ENCODE measurements at places on chromosomes 1 and 21.
A peak's percentile ranks its signal among the peaks of the same experiment; 100 is the strongest.

- DNase-seq = no peak
Measured at GRCh38 chr1:231803353-231803752, 176.8 kb downstream of the DISC1 start.

GRCh38 chr1:15736038-15736891 lies at the start of gene SLC25A34:
Gene SLC25A34, plus strand, starts transcription at chr1:15736258. Its CDS starts 228 bp downstream, at chr1:15736486.
- DNase-seq = no peak

- DNase-seq = no peak
Measured at GRCh38 chr21:23858878-23859277, 1748.4 kb downstream of the MRPL39 start.

GRCh38 chr1:32266921-32267591 lies 16.0 kb downstream of the LCK start:
- no peak for DNase-seq

DNA sequence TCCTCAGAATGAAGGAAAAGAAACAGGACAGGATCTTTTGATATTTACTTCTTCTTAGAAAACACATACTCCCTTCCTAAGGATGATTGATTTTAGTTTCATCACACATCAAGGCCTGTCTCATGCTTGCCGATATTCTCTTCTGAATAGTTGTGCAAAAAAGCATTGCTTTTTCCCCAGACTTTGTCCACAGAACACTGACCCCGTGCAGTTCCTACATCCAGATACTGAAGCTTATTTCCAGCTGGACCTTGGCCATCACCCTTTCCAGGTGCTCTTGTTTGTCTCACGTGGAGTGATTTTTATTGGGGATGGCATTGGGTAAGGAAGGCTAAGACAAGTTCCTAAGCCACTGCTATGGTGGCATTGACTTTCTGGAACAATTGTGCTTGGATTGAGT lies 197.3 kb upstream of the HOOK1 start:
- DNase-seq = no peak

DNA sequence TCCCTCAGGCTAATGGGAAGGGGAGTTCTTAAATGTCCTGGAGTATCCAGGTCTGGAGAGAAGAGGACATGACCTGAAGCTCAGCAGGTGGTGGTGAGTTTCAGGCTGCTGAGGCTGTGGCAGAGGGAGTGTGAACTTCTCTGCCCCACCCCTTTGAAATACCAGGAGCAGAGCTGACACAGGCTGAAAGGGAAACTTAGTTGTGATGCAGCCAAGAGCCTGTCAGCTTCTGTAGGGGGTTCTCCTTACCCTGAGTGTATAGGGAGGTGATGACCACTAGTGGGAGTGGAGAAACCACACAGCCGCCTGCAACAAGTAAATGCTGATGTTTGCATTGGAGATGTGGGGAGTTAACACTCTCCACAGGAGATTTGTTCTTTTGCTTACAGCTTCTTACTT lies 152.3 kb downstream of the FCRL5 start:
- peak; percentile 6 for DNase-seq

DNA sequence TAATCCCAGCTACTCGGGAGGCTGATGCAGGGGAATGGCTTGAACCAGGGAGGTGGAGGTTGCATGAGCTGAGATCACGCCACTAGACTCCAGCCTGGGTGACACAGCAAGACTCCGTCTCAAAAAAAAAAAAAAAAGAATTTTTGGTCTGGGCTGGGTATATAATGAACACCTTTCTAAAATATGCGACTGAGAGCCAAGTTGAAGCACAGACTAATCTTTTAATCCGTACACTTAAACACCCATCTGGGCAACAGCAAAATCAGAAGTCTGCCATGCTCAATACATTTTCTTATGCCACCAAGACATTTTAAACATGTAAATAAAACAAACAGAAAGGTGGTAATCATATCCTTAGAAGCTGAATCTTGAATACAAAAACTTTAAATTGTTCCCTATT lies 31.6 kb upstream of the ABCB10 start:
- no peak for DNase-seq

DNA sequence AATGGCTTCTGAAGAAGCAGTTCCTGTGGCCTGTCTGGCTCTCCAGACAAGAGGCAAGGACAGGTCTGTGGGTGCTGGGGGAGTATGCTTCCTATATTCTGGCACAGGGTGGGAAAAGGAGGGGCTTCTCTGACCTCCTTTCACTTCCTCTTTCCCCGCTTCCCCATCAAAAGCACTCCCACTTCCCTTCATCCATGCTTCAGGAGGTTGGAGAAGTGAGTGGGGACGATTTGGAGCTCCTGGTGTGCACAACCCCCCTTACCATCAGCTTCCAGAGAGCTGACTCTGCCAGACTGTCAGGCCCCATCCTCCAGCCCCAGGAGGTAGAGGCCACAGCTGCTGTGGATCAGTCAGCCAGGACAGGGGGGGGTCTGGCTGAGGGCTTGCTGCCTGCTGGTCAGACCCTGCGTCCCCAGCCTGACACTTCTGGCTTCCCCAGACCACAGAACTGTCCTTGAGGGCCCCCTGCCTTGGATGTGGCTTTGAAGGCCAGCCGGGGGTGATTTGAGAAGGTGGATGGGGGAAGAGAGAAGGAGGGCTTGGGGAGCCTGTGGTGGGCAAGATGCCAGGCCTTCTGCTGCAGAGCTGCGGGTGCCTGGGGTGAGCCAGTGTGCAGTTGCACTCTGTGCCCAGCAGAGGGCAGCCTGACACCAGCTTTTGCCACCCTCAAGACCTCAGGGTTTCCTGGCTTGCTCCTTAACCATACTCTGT lies 21.5 kb upstream of the TMEM222 start:
- peak; percentile 81 for DNase-seq

DNA sequence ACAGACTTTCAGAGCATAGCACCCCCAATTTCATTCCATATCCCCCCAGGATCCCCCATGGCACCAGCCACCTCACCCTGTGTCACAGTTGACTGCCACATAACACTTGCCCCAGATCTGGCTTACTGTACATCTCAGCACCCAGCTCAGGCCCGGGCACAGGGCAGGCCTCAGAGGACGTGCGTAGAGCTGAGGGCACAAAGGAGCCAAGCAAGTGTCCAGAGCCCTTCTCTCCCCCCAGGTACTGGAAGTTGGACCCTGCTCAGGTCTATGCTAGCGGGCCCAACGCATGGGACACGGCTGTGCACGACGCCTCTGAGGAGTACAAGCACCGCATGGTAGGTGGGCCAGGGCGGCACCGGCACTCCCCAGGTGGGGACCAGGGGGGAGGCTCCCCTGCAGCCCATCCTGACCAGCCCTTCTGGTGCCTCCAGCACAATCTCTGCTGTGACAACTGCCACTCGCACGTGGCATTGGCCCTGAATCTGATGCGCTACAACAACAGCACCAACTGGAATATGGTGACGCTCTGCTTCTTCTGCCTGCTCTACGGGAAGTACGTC lies 8.0 kb upstream of the SYTL1 start:
- DNase-seq = no peak

GRCh38 chr21:46227811-46228344 lies 696 bp downstream of the LSS start:
- DNase-seq = no peak

GRCh38 chr1:181314010-181314409 lies 169.3 kb upstream of the CACNA1E start:
- no peak for DNase-seq

DNA sequence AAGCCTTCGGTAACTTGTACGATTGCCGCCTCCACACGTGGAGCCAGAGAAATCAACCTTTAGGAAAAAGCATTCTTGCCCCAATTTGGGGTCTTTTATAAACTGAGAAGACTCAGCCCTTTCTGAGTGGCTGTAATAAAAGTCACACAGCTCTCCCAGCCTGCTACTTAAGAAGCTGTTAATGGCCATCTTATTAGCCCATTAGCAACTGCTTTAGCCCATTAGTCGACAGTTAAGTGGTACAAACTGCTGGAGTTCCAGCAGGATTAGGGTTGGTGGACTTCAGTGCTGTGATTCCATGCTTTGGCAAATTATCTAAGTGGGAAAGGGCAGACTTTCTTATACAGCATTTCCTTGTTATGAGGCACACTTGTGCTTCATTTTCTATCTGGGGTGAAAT lies 461.3 kb downstream of the RPS6KC1 start:
- DNase-seq = no peak

DNA sequence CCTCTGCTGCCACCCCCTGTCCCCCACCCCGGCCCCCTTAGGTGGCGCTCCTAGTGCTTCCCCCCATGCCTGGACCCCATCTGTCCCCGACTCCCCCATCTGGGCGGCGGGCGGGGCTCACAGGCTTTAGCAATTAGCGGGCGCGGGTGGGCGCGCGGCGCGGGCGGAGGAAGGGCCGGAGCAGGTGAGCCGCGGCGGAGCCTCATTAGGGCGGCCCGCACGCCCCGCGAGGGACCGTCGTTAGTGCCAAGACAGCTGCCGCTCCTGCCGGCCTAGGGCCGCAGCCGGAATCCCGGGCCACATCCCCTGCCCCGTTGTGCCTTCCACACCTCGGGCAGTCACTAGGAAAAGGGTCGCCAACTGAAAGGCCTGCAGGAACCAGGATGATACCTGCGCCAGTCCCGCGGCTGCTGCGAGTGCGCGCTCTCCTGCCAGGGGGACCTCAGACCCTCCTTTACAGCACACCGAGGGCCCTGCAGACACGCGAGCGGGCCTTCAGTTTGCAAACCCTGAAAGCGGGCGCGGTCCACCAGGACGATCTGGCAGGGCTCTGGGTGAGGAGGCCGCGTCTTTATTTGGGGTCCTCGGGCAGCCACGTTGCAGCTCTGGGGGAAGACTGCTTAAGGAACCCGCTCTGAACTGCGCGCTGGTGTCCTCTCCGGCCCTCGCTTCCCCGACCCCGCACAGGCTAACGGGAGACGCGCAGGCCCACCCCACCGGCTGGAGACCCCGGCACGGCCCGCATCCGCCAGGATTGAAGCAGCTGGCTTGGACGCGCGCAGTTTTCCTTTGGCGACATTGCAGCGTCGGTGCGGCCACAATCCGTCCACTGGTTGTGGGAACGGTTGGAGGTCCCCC lies 7.6 kb downstream of the OLIG2 start:
- DNase-seq = no peak

DNA sequence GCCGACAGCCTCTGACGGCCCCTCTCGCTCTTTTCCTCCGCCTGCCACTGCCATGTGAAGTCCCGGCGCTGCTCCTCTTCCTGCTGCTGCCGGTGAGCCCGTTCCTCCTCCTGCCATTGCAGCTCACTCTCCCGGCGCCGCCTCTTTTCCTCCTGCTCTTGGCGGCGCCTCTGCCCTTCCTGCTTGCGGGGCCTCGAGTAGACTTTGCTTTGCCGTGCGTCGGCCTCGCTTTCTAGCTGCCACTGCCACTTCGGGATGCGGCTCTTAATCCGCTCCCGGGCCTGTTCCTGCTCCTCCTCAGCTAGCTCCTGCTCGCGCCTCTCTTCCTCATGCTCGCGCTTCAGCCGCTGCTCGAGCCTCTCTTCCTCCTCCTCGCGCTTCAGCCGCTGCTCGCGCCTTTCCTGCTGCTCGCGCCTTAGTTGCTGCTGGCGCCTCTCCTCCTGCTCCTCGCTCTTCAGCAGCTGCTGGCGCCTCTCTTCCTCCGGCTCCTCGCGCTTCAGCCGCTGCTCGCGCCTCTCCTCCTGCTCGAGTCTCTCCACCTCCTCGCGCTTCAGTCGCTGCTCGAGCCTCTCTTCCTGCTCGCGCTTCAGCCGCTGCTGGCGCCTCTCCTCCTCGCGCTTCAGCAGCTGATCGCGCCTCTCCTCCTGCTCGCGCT lies 4.3 kb downstream of the TCHH start:
- peak; percentile 6 for DNase-seq

DNA sequence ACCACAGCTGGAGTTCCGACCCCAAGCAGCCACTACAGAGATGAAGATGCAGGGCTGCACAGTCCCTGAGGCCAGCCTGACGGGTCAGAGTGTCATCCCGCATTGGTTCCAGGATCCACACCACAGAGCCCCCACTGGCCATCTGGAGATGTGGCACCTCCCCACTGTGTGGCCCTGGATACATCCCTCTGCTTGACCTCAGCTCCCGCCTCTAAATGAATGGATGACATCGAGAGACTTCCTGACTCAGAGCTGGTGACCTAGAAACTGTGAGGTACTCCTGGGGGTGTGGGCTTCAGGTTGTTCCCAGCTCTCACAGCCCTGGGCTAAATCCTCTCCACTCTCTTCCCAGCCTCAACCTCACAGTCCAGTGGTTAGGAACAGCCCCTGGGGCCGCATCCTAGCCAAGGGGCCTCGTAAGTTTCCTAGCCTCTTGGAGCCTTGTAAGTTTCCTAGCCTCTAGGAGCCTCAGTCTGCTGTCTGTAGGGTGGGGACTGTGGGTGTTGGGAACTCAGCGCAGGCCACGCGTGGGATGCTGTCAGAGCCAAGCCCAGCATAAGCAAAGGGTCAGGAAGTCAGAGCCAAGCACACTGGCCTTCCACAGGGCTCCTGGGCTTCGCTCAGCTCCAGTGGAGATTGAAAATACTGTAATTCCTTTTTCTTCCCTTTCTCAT lies 87.5 kb upstream of the RUNX3 start:
- no peak for DNase-seq

DNA sequence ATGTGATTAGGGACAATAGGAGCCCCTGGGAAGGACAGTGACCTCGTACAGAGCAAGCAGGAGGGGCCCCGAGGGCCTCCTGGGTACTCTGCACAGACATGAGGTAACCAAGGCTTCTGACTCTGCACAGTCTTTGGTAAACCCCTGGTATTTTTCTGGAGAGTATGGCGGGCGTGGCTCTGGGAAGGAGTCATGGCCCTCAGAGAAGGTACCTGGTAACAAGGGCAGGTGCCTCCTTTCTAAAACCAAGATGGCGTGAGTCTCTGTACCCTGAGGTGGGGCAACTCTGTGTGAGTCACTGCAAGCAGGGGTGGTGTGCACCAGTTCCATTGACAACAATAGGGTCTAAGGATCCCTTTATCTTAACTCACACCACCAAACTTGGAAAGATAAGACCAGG lies 39.9 kb upstream of the SLC19A1 start:
- DNase-seq = no peak

Data from CD4-positive, alpha-beta T cell treated with Interleukin-21 for 1 hour (primary cell).